ENCODE measurements at places on chromosomes 5 and 9. TPM values are rescaled to one million over a fixed set of nuclear protein-coding genes. Genes with fewer than 3 reads are reported as not detected.

The PCDHB12 gene
- polyA plus RNA-seq, result 0.36 TPM

The SPAAR gene
- polyA plus RNA-seq, result 23.0 TPM

The IL9 gene
- polyA plus RNA-seq, result not detected

DNA sequence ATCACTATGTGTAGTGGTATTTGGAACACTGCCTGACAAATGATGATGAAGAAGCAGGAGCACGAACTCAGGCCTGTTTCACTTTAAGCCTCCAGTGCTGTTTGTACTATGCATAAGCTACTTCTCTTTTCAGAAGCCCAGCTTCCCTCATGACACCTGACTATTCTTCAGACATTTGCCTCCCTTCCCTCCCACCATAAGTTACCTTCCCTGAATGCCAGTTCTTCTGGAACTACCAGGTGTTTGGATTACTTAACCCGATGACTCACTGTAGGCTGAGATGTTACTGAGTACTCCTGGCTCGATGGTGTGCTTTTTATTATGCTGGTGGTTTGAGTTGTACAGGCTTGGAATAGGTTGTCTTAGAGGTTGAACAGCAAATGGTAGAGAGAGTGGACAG is 180.0 kb downstream of the SPATA31D1 start:
- no peaks in the 10 kb centered on the region for H3K4me1 ChIP-seq
- no peak for DNase-seq
- no peaks in the 10 kb centered on the region for H3K27me3 ChIP-seq
- H3K27ac ChIP-seq, result no peak overlapping the region
- no peak overlapping the region for H3K4me3 ChIP-seq
- no peaks in the 10 kb centered on the region for H3K36me3 ChIP-seq

GRCh38 chr5:72383280-72383679 is 63.1 kb downstream of the PTCD2 start:
- no peaks in the 10 kb centered on the region for H3K27me3 ChIP-seq
- no peaks in the 10 kb centered on the region for H3K36me3 ChIP-seq

The DPM2 gene
- 63.9 TPM for polyA plus RNA-seq

DNA sequence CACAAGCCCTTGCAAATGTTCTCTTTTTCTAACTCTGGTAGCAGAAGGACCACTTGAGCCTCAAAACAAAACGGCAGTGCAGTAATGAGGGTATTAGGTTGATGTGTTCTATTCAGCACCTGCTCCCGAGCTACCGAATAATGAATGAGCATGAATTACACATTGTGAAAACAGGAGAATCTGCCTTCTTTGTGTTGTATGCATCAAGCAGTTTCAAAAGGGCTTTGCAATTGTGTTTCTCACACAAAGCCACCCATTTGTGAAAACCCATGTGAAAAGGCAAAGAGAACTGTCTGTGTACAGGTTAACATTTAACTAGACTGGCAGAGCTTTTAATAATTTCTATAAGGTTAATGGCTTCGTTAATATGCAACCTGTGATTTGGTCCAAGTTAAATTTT is 97.8 kb downstream of the STK32A start:
- no peak overlapping the region for H3K4me3 ChIP-seq
- no peak overlapping the region for H3K27ac ChIP-seq
- H3K4me1 ChIP-seq, result no peaks in the 10 kb centered on the region

- no peaks in the 10 kb centered on the region for H3K36me3 ChIP-seq
- H3K4me1 ChIP-seq, result no peaks in the 10 kb centered on the region
- H3K4me3 ChIP-seq, result no peak overlapping the region
- no peaks in the 10 kb centered on the region for H3K27me3 ChIP-seq
- no peak overlapping the region for H3K27ac ChIP-seq
Observed at GRCh38 chr5:76986825-76987526, 34.1 kb downstream of the CRHBP start.

The LCN15 gene
- polyA plus RNA-seq, result not detected
